Trophoblast cell (in vitro differentiated cells and primary cell): ENCODE measurements at places on chromosomes 12 and 14.
A peak's percentile ranks its signal among the peaks of the same experiment; 100 is the strongest.

GRCh38 chr14:104296388-104297312 lies 158.3 kb downstream of the KIF26A start:
- no peak for DNase-seq

DNA sequence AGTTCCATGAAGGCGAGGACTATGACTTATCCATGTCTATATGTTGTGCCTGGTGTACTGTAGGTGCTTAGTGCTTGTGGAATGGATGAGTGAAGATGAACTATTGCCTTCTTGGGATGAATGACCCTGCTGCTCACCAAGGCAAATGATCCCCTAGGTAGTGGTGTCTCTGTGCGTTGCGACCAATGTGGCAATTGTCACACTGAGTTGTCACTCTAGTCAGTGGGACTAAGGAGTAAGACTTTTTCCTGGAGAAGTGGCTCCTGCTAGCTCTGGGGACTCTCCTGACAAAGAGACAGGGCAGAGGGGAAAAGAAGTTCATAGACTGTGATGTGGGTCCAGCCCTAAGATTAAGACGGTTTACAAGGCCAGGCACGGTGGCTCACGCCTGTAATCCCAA lies 3.4 kb upstream of the ACVR1B start:
- DNase-seq, result no peak

DNA sequence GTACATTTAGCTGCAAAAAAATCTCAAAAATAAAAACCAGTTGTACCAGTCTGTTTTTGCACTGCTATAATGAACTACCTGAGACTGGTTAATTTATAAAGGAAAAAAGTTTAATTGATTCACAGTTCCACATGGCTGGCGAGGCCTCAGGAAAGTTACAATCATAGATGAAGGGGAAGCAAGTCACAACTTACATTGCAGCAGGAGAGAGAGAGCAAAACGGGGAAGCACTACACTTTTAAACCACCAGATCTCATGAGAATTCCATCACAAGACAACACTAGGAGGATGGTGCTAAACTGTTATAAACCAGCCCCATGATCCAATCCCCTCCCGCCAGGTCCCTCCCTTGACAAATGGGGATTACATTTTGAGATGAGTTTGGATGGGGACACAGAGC lies 186.0 kb downstream of the TMTC3 start:
- no peak for DNase-seq

- peak; percentile 3 for DNase-seq
Observed at GRCh38 chr12:48069241-48069640, 36.6 kb downstream of the SENP1 start.

DNA sequence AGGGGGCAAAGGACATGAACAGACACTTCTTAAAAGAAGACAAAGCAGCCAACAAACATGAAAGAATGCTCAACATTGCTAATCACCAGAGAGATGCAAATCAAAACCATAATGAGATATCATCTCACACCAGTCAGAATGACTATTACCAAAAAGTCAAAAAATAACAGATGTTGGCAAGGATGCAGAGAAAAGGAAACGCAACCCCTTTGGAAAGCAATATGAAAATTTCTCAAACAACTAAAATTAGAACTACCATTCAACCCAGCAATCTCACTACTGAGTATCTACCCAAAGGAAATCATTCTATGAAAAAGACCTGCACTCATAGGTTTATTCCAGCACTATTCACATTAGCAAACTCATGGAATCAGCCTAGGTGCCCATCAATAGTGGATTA lies 25.6 kb downstream of the MDM1 start:
- no peak for DNase-seq

DNA sequence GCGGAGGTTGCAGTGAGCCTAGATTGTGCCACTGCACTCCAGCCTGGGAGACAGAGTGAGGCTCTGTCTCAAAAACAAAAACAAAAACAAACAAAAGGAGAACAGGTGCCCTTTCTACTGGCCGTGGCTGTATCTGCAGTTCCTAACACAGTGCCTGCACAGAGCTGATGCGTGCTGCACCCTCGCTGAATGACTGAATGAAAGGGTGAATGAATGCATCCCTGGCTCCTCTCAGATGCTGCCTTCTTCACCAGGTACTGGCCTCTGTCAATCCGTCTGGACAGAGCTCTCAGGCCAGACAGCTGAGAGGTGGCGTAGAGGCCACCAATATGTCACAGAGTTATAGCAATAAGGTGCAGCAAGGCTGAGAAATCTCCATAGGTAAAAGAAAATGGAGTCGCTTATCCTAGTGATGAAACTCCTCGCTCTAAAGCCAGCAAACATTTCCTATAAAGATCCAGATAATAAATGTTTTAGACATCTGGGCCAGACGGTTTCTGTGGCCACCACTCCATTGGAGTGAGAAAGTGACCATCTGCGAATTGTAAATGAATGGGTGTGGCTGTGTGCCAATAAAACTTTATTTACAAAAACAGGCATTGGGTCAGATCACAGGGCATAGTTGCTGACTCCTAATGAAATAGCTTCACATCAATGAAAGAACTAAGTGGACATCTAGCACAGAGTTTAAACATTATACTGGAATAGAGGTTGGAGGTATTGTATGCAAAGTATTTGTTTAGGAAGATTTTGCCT lies 15.9 kb upstream of the FZD10 start:
- no peak for DNase-seq

- no peak for DNase-seq
Observed at GRCh38 chr12:12159988-12160387, 89.2 kb downstream of the BCL2L14 start.
